ENCODE measurements at places on chromosomes 1 and 21.

DNA sequence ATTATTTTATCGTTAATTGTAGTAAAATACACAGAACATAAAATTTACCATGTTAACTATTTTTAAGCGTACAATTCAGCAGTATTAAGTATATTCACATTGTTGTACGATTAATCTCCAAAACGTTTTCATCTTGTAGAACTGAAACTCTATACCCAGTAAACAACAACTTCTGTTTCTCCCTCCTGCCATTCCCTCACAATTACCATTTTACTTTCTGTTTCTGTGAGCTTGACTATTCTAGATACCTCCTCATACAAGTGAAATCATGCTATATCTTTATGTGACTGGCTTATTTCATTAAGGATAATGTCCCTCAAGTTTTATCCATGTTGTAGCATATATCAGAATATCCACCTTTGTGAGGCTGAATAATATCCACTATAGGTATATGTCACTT lies 156.8 kb downstream of the ST6GALNAC3 start:
- no peak for DNase-seq

- DNase-seq: no peak
These were observed 7.0 kb downstream of the CAPZB start for GRCh38 chr1:19478322-19478721.

- no peak for DNase-seq
These were observed 31.8 kb downstream of the KIF1B start for GRCh38 chr1:10242135-10242534.

- peak; percentile 65 for DNase-seq
These were observed 18.7 kb downstream of the C1orf198 start for GRCh38 chr1:230849451-230850224.

- no peak for DNase-seq
These were observed 118.3 kb downstream of the TM2D1 start for GRCh38 chr1:61606448-61607312.

DNA sequence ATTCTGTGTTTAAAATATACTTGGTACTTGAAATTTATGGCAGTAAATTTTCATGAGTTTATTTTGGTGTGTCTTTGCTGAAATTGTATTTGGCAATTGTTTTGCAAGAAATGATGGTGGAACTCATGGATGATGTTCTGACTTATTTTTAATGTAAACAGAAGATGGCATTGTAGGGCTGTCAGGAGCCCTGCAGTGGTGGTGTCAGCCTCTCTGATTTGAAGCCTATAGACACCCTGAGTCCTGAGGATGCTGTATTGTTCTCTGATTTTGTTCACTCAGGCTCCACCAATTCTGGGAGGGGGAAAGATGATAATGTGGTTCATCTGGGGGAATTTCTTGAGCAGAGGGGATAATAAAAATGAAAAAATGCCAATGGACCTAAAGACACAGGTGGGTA lies 79.8 kb downstream of the LHX8 start:
- no peak for DNase-seq

DNA sequence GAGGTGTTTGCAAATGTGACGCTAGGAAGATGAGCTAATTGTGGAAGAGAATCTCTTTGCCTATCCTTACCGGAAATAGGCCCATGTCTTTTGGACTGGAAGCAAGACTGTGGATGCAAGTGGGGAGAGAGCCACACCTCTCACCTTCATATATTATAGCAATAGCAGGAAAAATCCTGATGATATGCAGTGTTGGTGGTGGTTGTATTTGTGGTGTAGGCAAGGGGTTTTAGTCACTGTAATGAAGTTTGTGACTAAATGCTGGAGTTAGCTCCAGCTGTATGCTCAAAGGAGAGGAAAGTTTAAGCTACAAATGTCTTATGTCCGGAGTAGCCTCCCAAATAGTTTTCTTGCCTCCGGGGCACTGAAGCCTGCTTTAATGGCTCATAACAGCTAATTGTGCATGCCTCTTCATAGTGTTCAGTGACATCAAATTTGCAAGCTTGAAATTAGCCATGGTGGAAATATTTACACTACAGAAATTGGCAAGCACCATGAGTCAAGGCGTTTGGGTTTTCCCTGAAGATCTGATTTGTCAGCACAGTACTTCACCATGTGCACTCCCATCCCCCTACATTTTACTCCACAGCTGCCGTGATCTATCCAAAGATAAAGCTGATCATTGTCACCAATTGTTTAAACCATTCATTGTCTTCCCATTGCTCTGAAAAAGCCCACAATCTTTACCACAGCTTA lies 102.6 kb upstream of the ZNF644 start:
- DNase-seq: no peak
